ENCODE measurements at places on chromosomes 5 and 9. TPM values are rescaled to one million over a fixed set of nuclear protein-coding genes. Genes with fewer than 3 reads are reported as not detected.
A peak's percentile ranks its signal among the peaks of the same experiment; 100 is the strongest.

Gene OLFM1
- total RNA-seq = not detected

Gene CD274
- 10.5 TPM for total RNA-seq

Gene PCDHB11
- not detected for total RNA-seq

Gene SLC36A2
- total RNA-seq = not detected

Gene TICAM2
- 1.1 TPM for total RNA-seq

Gene PCDH12
- total RNA-seq = 0.73 TPM

Gene GABRA1
- not detected for total RNA-seq

- peaks cover 2% of the 10 kb centered on the region for H3K27me3 ChIP-seq
- H3K27ac ChIP-seq = no peak overlapping the region
- DNase-seq = no peak
- no peaks in the 10 kb centered on the region for H3K4me1 ChIP-seq
These were observed 377.7 kb upstream of the SMARCA2 start for GRCh38 chr9:1637401-1637800.

- no peak overlapping the region for H3K4me3 ChIP-seq
- no peak for DNase-seq
- H3K27ac ChIP-seq = no peak overlapping the region
- H3K4me1 ChIP-seq = no peaks in the 10 kb centered on the region
These were observed 14.8 kb upstream of the QRFP start for GRCh38 chr9:130911254-130912049.

GRCh38 chr5:67333171-67333570 is 136.6 kb upstream of the CD180 start:
- no peak overlapping the region for H3K27ac ChIP-seq
- DNase-seq = no peak
- no peaks in the 10 kb centered on the region for H3K36me3 ChIP-seq
- peaks cover 12% of the 10 kb centered on the region for H3K27me3 ChIP-seq
- no peaks in the 10 kb centered on the region for H3K4me1 ChIP-seq
- H3K4me3 ChIP-seq = no peak overlapping the region

DNA sequence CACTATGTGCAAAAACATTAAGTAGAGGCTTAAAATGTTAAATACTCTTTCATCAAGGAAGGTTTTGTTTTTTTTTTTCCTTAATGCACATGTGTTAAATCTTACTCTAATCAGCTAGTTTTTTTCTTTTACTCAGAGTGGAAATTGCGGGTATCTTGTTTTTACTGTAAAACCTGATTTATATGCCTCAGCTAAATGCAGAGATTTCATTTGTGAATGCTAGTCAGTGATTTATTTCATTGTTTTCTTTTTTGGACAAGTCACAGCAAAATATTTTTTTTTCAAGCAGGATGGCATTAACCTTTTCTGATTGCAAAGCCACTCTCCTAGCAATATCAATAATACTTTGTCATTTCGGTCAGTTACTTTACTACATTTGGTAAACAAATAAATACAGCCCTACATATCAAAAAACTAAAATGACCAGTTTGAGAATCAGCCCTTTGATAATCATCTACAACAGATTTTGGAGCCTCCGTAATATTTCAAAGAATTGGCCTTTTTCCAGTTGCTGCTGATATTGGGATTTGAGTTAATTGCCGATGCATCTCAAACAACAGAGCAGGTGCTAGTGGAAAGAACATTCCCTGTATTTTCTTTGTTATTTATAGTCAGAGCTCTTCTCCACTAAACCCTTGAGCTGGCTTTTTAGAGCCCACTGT is 579.2 kb upstream of the ZNF608 start:
- DNase-seq = no peak
- no peaks in the 10 kb centered on the region for H3K4me1 ChIP-seq
- H3K4me3 ChIP-seq = no peak overlapping the region

DNA sequence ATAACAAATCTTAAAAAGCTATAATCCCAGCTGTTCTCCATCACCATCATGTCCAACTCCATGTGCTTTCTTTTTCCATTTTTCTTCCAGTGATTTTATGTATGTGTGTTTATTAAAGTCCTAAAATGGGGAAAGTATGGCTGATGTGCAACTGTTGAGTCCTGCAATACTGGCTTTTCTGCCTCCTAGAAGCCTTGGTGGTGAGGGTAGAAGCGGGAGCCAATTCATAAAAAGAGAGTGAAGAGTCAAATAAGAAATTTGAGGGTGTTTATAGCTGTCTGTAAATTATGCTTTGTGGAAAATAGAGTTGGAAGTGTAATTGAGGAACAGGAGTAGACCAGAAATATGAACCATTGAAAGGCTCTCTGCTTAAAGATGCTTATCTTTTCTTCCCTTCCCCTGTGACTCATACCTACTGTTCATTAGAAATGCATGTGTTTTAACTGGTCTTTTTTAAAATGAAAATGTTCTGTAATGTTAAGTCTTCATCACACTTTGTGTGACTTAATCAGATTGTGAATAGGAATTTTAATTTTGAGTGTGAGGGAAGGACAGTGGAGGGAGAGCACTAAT is 80.1 kb downstream of the ZCCHC7 start:
- peaks cover 33% of the 10 kb centered on the region for H3K36me3 ChIP-seq
- H3K27me3 ChIP-seq = no peaks in the 10 kb centered on the region
- peaks cover 39% of the 10 kb centered on the region for H3K4me1 ChIP-seq
- no peak for DNase-seq
- no peak overlapping the region for H3K27ac ChIP-seq

DNA sequence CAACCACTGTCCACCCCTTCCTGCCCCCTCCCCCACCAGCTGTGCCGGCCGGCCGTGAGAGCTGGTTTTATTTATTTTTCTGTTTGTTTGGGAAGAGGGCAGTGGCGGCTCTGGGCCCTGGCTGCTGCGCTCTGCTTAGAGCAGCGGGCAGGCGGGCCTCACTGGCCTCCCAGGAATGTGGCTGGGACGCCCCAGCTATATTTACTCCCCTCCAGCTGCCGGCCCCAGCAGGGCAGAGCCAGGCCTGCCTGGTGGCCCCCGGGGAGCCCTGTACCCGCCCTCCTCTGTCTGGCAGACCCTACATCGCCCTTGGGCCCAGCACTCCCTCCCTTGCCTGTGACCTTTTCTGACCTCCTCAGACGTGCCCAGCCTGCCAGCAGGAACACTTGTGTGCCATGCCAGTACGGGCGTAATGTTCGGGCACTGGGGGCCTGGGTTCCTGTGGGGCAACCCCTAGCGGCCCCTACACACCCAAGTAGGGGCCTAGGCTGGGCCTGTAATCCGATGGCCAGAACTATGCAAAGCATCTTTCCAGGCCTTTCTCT is 7.7 kb downstream of the CXXC5 start:
- H3K4me3 ChIP-seq = no peak overlapping the region
- no peaks in the 10 kb centered on the region for H3K36me3 ChIP-seq
- no peak overlapping the region for H3K27ac ChIP-seq
- peaks cover 36% of the 10 kb centered on the region for H3K27me3 ChIP-seq
- no peak for DNase-seq

GRCh38 chr5:179738742-179739141 is 6.1 kb downstream of the MAML1 start:
- H3K27me3 ChIP-seq = no peaks in the 10 kb centered on the region
- H3K36me3 ChIP-seq = peaks cover 39% of the 10 kb centered on the region
- DNase-seq = no peak
- peaks cover 35% of the 10 kb centered on the region for H3K4me1 ChIP-seq
- no peak overlapping the region for H3K27ac ChIP-seq
- H3K4me3 ChIP-seq = no peak overlapping the region

GRCh38 chr9:70480405-70480980 is 66.0 kb upstream of the KLF9 start:
- H3K27ac ChIP-seq = no peak overlapping the region
- no peak for DNase-seq
- no peaks in the 10 kb centered on the region for H3K27me3 ChIP-seq

- H3K27ac ChIP-seq = peak overlapping the region; percentile 82
- H3K4me3 ChIP-seq = peak overlapping the region; percentile 49
- H3K27me3 ChIP-seq = peaks cover 2% of the 10 kb centered on the region
- peak; percentile 49 for DNase-seq
- no peaks in the 10 kb centered on the region for H3K36me3 ChIP-seq
- peaks cover 9% of the 10 kb centered on the region for H3K4me1 ChIP-seq
These were observed 35.3 kb upstream of the CLPTM1L start for GRCh38 chr5:1380011-1380817.

DNA sequence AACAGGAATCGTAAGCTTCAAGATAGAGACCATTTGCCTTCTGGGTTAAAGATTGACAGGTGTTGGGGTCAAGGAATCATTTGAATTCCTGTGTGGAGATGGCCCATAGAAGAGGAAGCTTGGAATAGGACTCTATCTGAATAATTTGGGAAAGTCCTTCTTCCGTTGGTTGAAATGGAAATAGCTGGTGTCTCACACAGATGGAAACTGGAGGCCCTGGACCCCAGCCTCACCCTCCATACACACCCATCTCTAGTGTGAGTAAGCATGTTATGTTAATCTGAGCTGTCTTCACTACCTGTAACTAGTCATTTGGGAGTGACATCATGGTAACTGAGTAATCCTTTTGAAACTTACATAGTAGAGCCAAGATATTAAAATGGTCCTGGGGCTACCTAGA is 184.4 kb downstream of the CD180 start:
- peaks cover 60% of the 10 kb centered on the region for H3K4me1 ChIP-seq
- DNase-seq = no peak
- peaks cover 14% of the 10 kb centered on the region for H3K36me3 ChIP-seq
- no peak overlapping the region for H3K4me3 ChIP-seq

- no peaks in the 10 kb centered on the region for H3K4me1 ChIP-seq
- no peaks in the 10 kb centered on the region for H3K36me3 ChIP-seq
- H3K27me3 ChIP-seq = no peaks in the 10 kb centered on the region
- DNase-seq = no peak
- H3K27ac ChIP-seq = no peak overlapping the region
These were observed 799.9 kb downstream of the CDH12 start for GRCh38 chr5:22053195-22053594.

- H3K4me3 ChIP-seq = no peak overlapping the region
- H3K27me3 ChIP-seq = no peaks in the 10 kb centered on the region
- DNase-seq = no peak
- no peaks in the 10 kb centered on the region for H3K4me1 ChIP-seq
- H3K36me3 ChIP-seq = no peaks in the 10 kb centered on the region
These were observed 280.5 kb upstream of the ADAMTS16 start for GRCh38 chr5:4859500-4860235.

DNA sequence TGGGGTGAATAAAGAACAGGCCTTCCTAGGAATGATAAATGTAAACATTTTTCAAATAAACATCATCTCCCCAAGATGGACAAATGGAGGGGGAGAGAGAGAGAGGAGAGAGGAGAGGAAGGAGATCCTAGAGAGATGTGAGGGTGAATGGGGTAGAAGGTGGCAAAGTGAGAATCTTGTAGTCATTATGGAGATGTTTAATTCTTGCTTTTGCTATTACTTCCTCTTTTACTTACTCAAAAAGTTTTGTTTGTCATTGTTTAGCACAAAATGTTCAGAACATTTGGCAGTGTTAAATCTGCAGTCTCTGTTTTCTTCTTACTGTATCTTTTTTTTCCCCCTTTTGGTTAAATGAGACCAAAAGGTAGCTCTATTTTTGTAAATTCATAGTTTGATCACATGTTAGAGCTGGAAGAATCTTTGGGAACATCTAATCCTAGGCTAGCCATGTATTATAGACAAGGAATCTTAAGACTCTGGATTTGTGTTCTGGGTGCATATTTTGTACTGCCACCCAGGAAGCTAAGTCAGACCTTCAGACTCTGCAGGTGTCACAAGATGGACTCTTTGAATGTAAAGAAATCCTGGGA is 266.1 kb downstream of the NTRK2 start:
- H3K4me3 ChIP-seq = no peak overlapping the region
- H3K27ac ChIP-seq = no peak overlapping the region
- H3K27me3 ChIP-seq = no peaks in the 10 kb centered on the region
- no peak for DNase-seq
- H3K36me3 ChIP-seq = no peaks in the 10 kb centered on the region

DNA sequence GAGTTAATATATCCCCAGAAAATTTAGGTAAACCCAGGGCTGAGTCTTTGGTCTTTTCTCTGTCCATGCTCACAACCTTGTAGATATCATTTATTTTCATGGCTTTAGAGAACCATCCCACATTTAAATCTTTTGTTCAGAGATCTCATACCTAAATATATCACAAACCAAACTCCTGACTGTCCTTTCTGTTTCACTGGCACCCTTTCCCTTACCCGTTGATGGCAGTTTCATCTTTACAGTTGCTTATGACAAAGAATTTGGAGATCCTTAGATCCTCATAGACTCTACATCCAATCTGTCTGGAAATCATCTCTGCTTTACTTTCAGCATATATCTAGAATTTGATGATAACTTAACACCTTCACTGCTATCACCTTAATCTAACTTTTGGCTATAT is 19.2 kb downstream of the RNF180 start:
- H3K27ac ChIP-seq = no peak overlapping the region
- no peaks in the 10 kb centered on the region for H3K4me1 ChIP-seq
- no peak for DNase-seq

GRCh38 chr5:124806373-124807077 is 60.1 kb upstream of the ZNF608 start:
- no peak overlapping the region for H3K4me3 ChIP-seq
- no peaks in the 10 kb centered on the region for H3K4me1 ChIP-seq
- H3K36me3 ChIP-seq = no peaks in the 10 kb centered on the region
- H3K27me3 ChIP-seq = no peaks in the 10 kb centered on the region
- DNase-seq = no peak

GRCh38 chr5:76332611-76333205 is 70.4 kb upstream of the IQGAP2 start:
- H3K4me1 ChIP-seq = peaks cover 68% of the 10 kb centered on the region
- H3K4me3 ChIP-seq = no peak overlapping the region
- no peaks in the 10 kb centered on the region for H3K27me3 ChIP-seq
- no peak for DNase-seq
- peak overlapping the region; percentile 90 for H3K27ac ChIP-seq

- DNase-seq = no peak
- peaks cover 16% of the 10 kb centered on the region for H3K27me3 ChIP-seq
- H3K4me1 ChIP-seq = no peaks in the 10 kb centered on the region
- H3K27ac ChIP-seq = no peak overlapping the region
These were observed 295.7 kb downstream of the ARHGEF28 start for GRCh38 chr5:73921741-73922140.

DNA sequence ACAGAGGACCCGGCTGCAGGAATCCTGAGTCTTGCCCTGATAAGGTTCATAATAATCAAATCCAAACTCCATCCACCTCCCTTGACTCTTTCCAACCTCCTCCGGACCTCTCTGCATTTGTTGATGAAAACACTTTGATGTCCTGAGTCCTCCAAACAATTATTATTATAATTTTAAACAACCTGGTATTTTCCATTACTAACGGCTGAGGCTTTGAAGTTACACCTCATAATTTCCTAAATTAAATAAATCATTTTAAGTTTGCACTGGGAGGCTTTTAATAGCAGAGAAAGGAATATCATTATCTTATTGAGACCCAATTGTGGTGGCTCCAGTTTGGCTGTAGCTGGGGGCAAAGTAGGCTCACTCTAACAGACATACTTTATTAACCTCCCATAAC is 9.5 kb downstream of the MSX2 start:
- DNase-seq = no peak
- no peak overlapping the region for H3K4me3 ChIP-seq
- no peak overlapping the region for H3K27ac ChIP-seq

GRCh38 chr5:452978-453710 is 10.2 kb downstream of the EXOC3 start:
- H3K27me3 ChIP-seq = no peaks in the 10 kb centered on the region
- H3K4me1 ChIP-seq = peaks cover 41% of the 10 kb centered on the region
- peak overlapping the region; percentile 87 for H3K27ac ChIP-seq

- H3K4me3 ChIP-seq = peak overlapping the region; percentile 68
- H3K4me1 ChIP-seq = peaks cover 6% of the 10 kb centered on the region
- no peak overlapping the region for H3K27ac ChIP-seq
- peaks cover 44% of the 10 kb centered on the region for H3K27me3 ChIP-seq
- DNase-seq = no peak
- no peaks in the 10 kb centered on the region for H3K36me3 ChIP-seq
These were observed 20.1 kb upstream of the MARCHF6 start for GRCh38 chr5:10333154-10334006.
